Stimulated activated CD4-positive, alpha-beta T cell treated with anti-CD3 and anti-CD28 coated beads, Interleukin-2, amount 100 ng/mL, for 24 hours (primary cell): ENCODE measurements at places on chromosomes 3 and 15.

DNA sequence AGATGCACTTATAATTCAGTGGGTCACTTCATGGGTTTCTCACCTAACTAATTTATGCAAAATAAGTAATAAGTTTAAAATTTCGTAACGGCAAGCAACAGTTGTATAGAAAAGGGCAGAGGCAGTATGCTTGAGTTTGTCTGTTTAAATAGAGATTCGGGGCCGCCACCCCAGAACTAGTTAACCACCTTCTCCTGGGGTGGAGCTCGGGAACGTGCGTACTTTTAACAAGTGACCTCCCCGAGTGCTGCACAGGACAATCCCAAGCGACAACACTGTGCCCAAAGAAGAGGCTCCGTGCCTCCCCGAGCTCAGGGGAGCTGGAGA, 439 bp downstream of the SSR3 start:
- DNase-seq, result no peak

GRCh38 chr3:164486150-164486549, 592.1 kb downstream of the SI start:
- no peak for DNase-seq

DNA sequence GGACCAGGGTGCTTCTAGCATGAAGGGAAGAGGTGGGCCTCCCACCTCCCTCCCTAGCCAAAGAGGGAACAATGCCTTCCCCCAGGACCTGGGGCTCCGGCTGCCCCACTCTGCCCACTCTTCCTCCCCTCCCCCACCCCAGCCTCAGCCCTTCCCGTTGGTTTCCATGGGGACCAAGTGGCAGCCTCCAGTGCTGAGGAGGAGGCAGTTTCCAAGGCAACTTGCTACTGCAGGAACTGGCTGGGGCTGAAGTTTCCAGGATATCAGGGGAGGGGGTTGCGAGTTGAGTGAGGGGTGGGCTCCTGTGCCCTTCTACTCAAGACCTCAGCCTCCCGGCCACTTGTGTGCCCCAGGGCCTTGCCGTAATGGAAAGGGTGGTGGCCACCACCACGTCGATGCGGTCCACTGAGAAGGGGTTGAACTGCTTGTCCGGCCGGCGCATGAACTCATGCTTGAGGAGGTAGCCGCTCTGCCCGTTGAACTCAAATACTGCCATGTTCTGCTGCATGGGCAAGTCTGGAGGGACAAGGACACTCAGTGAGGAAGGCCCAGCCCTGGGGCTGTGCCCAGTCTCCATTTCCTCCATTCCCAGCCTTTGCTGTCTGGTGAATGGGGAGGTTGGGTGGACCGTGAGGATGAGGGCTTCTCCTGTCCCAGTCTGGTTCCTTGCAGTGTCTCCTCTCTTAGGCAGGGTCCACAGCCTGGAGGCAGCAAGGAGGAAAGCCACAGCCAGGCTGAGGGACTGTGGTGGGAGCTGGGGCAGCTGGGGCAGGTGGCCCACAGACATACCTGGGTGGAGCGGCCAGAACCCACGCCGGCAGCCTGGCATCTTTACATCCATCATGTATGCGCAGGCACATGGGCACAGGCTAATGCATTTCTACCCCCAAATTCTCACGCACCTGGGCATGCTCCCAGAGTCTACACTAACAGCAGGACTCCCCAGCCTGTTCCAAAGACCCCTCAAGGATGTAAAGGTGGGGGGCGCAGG, 11.3 kb upstream of the ANKRD63 start:
- no peak for DNase-seq

- DNase-seq, result no peak
These were observed 534.9 kb upstream of the ARRDC4 start for GRCh38 chr15:97425596-97425995.

DNA sequence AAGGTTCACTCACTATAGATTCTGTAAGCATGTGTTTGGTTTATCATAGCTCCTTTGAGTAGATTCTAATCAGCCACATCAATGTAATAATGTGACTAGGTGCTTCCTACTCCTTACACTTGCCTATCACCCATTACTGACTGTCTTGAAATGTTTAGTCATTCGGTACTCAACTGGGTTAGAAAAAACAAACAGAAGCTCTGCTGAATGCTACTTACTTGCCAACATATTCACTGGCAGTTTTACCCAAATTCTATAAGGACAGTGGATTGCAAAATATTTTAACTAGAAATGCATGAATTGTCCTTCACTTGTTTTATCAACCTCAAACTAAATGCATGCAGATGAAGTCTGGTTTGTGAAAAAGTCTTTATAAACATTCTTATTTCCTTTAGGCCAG, 352.1 kb upstream of the ALCAM start:
- DNase-seq, result no peak

GRCh38 chr3:122077293-122078234, 22.4 kb downstream of the CD86 start:
- no peak for DNase-seq

DNA sequence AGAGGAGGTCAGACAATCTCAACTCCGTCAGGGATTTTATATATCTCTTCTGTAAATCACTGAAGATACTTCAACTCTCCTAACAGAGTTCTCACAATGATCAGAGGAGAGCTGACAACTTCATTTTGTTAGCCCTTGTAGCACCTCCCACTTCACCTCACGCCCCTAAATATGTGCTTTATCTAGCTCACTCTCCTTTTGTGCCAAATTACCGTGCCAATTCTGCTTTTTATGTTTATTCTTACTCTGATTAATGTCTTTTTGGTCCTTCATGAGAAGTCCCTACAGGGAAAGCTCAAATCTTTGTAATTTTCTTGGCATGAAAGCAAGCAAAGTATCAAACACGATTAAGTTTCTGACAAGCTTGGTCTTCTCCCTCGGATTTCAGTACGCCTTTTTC, 636.1 kb upstream of the NAALADL2 start:
- no peak for DNase-seq

GRCh38 chr3:126284258-126284904, 72.8 kb downstream of the KLF15 start:
- no peak for DNase-seq

- no peak for DNase-seq
These were observed 8.7 kb downstream of the PLS1 start for GRCh38 chr3:142604940-142605339.

- no peak for DNase-seq
These were observed 59.5 kb downstream of the HERC2 start for GRCh38 chr15:28262438-28262837.

GRCh38 chr3:101709126-101709525, 15.3 kb upstream of the CEP97 start:
- no peak for DNase-seq
